Ovary (tissue), 10 donors: ENCODE measurements at places on chromosomes 7 and 10. TPM values are rescaled to one million over a fixed set of nuclear protein-coding genes. Genes with fewer than 3 reads are reported as not detected.

- no peak overlapping the region for H3K27ac ChIP-seq
- H3K4me1 ChIP-seq = no peaks in the 10 kb centered on the region
- no peaks in the 10 kb centered on the region for H3K36me3 ChIP-seq
- H3K4me3 ChIP-seq = no peak overlapping the region
- H3K27me3 ChIP-seq = no peaks in the 10 kb centered on the region
- no peak for DNase-seq
These were observed 462.5 kb upstream of the IGFBP3 start for GRCh38 chr7:46383605-46384004.

DNA sequence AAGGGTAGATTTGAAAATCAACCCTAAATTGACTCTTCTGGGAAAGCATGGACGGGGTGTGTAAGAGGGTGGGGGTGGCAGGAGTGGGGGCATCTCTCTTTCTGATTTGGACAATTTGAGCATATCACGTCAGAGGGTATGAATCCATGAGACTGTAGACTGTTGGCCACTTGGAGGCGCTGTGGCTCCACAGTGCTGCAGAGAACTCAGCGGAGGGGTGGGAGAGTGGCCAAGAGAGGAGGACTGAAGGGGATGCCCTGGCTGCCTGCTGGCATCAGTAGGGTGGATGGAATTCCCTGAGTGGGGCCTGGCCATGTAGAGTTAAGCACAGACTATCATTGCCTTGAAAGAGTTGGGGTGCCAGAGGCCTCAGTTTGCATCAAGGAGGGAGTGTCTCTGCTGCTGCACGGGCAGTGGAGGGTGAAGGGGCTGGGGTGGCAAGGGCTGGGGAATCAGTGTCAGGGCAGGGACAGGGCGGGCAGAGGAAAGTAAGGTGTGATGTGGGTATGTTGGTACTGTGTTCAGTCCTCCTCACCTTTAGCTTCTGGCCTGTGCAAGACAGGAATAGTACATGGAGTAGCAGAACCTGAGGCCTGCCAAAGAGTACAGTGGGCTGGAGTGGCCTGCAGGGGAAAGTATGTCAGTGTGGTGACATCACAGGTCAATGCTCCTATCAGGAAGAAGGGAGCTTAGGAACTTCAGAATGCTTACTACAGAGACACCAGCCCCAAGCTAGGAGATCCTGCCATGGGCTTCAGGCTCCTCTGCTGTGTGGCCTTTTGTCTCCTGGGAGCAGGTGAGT, 133.5 kb upstream of the PRSS58 start:
- no peaks in the 10 kb centered on the region for H3K4me1 ChIP-seq
- no peak overlapping the region for H3K27ac ChIP-seq
- no peak overlapping the region for H3K4me3 ChIP-seq
- DNase-seq = no peak
- H3K27me3 ChIP-seq = no peaks in the 10 kb centered on the region

The TRIM4 gene
- total RNA-seq = 58.9 TPM

The ORAI2 gene
- 18.9 TPM for total RNA-seq

The CLEC5A gene
- 0.45 TPM for total RNA-seq
